ENCODE measurements at places on chromosomes 2 and 18. TPM values are rescaled to one million over a fixed set of nuclear protein-coding genes. Genes with fewer than 3 reads are reported as not detected.

TBR1 gene
- total RNA-seq, result 0.18 TPM

GNLY gene
- 26.3 TPM for total RNA-seq

ABCG5 gene
- not detected for total RNA-seq

COL4A3 gene
- not detected for total RNA-seq
